Activated CD8-positive, alpha-beta memory T cell treated with anti-CD3 and anti-CD28 coated beads for 4 hours (primary cell): ENCODE measurements at places on chromosomes 2 and 18.

GRCh38 chr18:6207116-6207515 is 207.6 kb downstream of the L3MBTL4 start:
- no peak for DNase-seq

DNA sequence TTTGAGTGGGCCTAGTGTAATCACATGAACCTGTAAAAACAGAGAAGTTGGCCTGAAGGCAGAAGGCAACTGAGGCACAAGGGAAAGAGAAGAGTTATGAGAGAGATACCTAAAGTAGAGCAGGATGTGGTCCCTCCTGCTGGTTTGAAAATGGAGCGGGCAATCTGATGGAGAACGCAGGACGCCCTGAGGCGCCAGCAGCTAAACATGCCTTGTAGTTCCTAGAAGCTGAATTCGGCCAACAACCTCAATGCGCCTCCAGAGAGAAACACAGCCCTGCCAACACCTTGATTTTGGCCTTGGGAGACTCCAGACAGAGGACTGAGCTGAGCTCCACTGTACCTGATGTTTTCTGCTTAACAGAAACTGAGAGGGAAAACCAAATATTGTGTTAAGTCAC is 469.9 kb downstream of the SOCS6 start:
- DNase-seq = no peak

DNA sequence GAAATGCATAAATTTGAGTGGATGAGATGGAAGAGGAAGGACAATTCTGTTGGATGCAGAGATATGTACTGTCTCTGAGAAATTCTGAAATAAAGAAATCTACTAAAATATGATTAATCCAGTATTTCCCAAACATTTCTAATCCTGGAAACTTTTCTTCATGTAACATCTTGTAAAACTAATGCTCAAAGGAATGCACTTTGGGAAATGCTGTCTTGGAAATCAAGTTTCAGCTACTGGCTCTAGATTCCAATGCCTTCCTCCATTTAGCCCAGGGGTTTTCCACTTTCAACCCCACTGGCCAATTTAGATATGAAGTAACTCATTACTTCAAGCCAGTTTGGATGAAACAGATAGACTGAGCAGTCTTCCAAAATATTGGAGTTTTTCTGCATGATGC is 355.1 kb downstream of the TXNL1 start:
- no peak for DNase-seq

- DNase-seq = no peak
Observed at GRCh38 chr2:49940626-49941025, 786.3 kb upstream of the FSHR start.

DNA sequence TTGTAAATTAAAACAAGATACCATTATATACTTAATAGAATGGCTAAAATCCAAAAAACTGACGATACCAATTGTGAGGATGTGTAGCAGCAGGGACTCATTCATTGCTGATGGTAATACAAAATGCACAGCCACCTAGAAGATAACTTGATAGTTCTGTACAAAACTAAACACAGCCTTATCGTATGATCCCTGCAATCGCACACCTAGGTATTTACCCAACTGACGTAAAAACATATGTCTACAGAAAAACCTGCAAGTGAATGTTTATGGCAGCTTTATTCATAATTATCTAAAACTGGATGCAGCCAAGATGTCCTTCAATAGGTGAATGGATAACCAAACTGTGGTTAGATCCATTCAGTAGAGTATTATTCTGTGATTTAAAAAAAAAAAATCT is 45.5 kb downstream of the TBC1D8 start:
- no peak for DNase-seq

GRCh38 chr2:200177971-200178911 is 128.3 kb upstream of the SPATS2L start:
- DNase-seq = no peak

- no peak for DNase-seq
Observed at GRCh38 chr2:191869178-191869577, 22.3 kb upstream of the CAVIN2 start.
